ENCODE measurements at places on chromosomes 16 and 17. TPM values are rescaled to one million over a fixed set of nuclear protein-coding genes. Genes with fewer than 3 reads are reported as not detected.

C16orf74 gene
- polyA plus RNA-seq: 3.5 TPM

DNA sequence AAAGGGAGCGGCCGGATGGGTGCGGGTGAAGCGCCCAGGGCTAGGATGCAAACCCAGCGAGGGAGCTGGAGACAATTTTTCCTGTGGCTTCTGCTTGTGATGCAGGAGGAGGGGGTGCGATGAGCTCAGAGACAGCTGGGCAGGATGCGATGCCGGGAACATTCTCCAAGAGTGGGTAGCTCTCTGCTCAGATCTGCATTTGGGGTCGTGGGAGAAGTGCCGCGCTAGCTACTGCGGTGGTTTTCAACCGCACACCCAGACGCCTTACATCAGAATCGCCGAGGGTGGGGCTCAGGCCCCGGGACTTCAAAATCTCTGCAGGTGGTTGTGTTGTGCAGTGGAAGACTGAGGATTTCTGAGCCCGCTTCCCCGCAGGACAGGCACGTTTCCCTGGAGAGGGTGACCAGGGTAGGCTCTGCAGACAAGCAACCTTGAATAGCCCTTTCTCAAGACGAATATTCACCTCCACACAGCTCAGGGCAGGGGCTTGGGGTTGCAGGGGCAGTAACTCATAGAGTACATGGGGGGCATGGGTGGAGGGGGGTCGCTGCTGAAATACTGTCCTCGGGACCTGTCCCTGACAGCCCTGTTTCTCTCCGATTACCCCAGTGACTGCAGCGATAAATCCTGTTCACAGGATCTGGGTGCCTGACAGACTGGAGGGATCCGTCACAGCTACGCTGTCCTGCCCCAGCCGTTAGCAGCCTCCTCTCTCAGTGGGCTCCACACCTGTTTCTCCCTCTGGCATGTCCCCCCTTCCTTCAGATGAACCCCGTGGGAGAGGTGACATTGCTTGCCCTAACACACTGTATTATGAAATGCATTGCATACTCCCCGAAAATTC is 63.3 kb downstream of the HAPSTR1 start:
- no peak for DNase-seq

NPIPA8 gene
- polyA plus RNA-seq: 63.5 TPM

- no peak for DNase-seq
Observed at GRCh38 chr17:14803826-14804225, 461.3 kb downstream of the PMP22 start.

WWOX gene
- polyA plus RNA-seq: 42.3 TPM

DNA sequence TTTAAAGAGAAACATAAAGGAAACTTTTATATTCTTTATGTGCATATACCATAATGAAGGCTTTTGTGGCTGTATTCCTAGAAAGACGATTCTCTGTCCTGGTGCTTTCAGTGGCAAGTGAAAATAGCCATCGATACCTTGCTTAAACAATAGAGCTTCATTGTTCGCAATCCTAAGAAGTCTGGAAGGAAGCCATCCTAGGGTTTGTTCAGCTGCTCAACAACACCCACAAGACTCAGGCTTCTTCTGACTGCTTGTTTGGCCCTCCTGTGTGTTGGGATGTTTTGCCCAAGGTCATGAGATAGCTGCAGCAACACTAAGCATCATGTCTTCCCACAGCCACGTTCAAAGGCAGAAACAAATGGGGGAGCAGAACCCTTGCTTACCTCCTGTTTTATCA is 36.1 kb upstream of the COX10 start:
- DNase-seq: no peak

GRCh38 chr16:65600046-65600445 is 478.2 kb upstream of the CDH11 start:
- DNase-seq: no peak

TERB1 gene
- polyA plus RNA-seq: not detected

DNA sequence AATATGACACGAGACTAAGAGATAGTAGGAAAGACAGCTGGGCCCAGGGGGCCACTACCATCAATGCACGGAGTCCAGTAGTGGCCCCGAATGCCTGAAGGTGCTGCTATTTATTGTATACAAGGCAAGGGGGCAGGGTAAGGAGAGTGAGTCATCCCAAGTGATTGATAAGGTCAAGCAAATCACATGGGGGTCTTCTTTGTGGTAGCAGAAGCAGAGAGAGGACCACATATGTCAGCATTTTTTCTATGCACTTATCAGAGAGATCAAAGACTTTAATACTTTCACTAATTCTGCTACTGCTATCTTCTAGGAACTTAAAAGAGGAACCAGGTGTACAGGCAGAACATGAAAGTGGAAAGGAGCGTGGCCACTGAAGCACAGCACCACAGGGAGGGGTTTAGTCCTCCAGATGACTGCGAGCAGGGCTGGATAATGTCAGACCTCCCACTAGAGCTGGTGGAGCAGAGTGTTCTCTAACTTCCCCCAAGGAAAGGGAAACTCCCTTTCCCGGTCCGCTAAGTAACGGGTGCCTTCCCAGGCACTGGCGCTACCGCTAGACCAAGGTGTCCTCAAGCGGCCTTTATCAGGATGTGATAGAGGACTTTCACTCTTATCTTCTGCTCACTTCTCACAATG is 26.4 kb upstream of the ARL4D start:
- no peak for DNase-seq

GRCh38 chr16:72094266-72094610 is 591 bp downstream of the DHX38 start:
- no peak for DNase-seq

DNA sequence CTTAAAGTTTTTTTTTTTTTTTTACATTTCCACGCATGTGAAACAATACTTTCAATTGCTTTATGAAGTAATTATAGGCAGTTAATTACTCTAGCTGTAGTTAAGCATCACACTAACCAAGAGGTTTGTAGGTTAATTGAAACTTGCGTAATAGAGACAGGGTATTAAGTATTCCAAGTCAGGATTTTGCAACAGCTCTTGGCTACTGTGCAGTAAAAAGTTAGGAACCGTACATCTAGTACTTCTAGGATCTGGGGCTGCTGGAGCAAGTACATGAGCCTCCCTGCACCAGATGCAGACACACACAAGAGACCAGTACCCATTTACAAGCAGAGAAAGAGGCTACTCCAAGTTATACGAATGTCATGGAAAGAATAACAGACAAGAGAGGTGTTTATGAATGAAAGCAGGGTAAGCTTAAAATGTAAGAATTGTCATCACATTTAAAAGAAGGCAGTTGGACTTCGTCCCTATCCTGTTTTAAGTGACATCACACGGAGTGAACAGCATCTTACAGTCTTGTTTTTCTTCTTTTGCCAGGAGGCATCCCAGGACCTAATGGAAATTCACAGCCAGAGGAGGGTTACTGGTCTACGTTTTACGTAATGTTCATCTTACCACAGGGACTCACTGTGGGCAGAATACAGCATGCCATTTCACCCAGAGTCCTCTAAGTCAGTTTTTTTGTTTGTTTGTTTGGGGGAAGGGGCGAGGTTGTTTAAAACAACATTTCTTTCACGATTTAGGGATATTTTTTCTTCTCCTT is 379.6 kb upstream of the PSMD7 start:
- no peak for DNase-seq

DNA sequence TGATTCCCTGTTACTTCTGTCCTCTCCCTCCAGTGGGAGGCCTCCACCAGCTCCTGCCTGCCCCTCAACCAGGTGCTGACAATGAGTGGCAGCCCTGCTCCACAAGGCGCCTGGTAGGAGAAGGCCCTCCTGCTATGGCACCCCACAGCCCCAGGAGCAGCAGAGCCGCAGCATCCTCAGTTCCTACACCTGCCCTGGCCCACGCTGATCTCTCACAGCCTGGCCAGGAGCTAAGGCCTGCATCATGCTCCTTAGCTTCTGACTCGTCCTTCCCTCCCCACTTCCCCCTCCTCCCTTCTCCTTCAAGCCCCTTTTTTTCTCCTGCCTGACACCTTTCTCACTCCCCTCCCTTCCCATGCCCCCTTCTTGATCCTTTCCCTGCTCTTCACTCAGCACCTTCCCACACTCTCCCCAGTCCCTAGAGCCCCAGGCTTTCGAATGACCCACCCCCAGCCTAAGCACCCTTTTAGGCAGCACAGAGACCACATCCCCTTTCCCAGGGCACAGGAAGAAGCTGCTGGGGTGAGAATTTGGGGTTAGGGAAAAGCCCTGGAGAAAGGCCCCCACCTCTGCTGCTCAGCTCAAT is 6.5 kb downstream of the PROCA1 start:
- DNase-seq: no peak

LAT gene
- polyA plus RNA-seq: 11.1 TPM

SLC52A1 gene
- 0.25 TPM for polyA plus RNA-seq

GRCh38 chr17:74455821-74456220 is 10.6 kb upstream of the CD300A start:
- DNase-seq: no peak

DNA sequence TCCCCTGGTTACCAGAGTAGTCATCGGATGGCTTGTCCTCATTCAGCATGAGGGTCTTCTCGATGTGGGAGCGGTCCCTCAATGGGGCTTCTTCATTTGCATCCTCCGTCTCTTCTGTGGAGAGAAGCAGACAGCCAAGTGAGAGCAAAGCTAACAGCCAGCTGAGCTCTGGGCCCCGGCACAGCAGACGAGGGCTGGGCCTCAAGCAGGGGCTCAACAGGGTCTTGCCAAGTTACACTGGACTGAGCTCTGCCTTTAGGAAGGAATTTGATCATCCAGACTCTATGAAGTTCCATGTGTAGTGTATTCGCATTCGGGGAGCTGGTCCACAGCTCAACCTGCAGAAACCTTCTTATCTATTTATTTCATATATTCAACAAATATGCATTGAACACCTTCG is 37.4 kb downstream of the SRL start:
- DNase-seq: no peak

FOXL1 gene
- 13.5 TPM for polyA plus RNA-seq

PDIA2 gene
- polyA plus RNA-seq: 3.5 TPM

GRCh38 chr17:44900894-44901293 is 1.6 kb upstream of the EFTUD2 start:
- DNase-seq: no peak

KRT24 gene
- not detected for polyA plus RNA-seq

WNT9B gene
- polyA plus RNA-seq: 8.1 TPM

DNA sequence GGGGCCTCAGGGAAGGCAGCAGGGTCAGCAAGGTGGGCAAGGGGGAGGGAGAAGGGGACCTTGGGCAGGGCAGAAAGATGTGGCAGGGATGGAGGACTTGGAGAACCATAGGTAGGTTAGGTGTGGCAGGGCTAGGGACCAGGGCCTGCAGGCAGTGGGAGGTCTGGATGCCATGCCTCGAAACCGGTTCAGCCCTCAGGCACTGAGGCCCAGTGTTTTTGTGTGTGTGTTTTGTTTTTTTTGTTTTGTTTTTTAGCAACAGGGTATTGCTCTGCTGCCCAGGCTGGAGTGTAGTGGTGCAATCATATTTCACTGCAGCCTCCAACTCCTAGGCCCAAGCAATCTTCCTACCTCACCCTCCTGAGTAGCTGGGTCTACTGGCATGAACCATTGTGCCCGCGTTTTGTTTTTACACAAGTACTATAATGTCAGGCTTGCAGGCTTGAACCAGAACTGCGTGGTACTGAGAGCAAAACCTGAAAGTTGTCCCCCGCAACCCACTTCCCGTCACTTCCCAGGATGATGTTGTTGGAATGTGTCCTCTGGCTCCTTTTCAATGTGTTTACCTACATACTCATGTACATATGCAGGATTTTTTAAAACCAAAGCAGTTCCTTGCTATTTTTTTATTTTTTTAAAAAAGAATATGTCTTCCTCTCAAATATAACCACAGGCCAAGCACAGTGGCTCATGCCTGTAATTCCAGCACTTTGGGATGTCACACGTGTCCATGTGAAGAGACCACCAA is 12.4 kb downstream of the ODAD4 start:
- DNase-seq: no peak

PROCA1 gene
- 4.3 TPM for polyA plus RNA-seq

- DNase-seq: no peak
Observed at GRCh38 chr17:42120770-42121769, at the start of gene KAT2A. KAT2A (minus strand) TSS chr17:42121367; CDS start chr17:42121304, 63 bp downstream.

- DNase-seq: no peak
Observed at GRCh38 chr17:28963841-28964240, 12.5 kb upstream of the PHF12 start.

CETP gene
- 12.2 TPM for polyA plus RNA-seq

DNA sequence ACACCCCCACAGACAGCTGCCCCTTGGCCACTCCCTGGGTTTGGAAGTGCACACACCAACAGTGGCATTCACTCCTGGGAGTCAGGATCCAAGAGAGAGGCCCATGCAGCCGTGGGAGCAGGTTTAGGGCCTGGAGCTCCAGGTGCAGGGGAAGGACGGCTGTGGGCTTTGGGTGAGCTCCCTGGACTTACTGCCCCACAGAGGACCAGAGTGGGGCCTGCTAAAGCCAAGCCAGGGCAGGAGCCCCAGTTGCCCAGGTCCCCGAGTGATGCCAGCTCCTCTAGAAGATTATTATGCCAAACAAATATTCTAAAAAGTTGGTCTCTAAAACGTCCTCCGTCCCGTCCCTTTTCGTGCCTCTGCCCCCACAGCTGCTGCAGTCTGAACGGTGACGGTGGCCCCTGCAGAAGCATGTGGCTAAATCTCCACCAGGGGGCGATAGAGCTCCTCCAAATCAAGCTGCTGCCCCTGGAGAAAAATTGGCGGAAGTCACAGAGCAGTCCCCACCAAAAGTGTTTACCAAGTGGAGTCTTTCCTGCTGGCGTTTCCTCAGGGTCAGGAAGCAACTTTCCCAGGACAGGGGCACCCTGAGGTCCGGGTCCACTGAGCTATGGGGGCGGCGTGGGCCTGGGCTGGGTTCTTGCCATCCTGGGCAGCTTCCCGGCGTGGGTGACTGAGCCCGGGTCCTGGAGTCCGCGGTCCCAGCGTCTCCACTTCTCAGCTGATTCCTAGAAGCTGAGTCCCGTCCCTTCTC is 4.2 kb downstream of the ARMC7 start:
- DNase-seq: peak; percentile 80

- no peak for DNase-seq
Observed at GRCh38 chr16:47949714-47950113, 206.1 kb downstream of the ABCC12 start.

DNA sequence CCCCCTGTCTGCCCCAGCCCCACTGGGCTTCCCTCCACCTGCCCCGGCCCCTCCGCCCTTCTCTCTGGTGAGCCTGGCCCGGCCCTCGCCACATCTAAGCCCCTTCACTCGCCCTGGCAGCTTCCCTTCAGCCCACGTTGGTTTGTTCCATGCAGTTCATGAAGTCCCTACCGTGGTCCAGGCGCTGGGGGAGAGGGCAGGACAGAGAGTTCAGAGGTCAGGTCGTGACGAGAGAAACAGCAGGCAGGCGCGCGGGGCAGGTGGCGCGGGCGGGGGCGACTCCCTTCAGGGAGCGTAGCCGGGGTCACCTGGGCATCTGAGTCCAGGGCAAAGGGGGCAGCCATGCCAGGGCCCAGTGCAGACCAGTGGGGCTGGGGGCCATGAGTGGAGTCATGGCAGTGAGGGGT is 8.9 kb upstream of the TEDC2 start:
- DNase-seq: no peak

- no peak for DNase-seq
Observed at GRCh38 chr17:81129711-81130367, 35.5 kb upstream of the PVALEF start.

DNA sequence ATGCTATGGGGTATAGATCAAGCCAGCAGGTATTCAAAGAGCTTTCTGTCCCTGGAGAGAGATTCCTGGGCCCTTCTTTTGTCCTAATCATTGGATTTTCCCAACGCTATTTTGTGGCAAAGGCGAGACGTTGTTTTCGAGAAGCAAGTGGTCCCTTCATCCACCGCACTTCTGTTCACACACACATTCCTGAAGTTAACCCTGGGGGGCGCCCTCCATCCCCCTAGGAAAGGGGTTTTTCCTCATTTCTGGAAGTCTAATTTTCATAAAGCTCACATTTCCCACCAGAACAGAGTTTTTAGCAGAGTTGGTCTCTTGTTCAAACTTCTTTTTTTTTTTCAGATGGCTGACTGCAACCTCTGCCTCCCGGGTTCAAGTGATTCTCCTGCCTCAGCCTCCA is 11.9 kb downstream of the SCGB1C2 start:
- no peak for DNase-seq

GRCh38 chr17:48520631-48521079 is 10.2 kb downstream of the HOXB1 start:
- DNase-seq: no peak

Data from left renal cortex interstitium (tissue), 4 donors.